ENCODE measurements at places on chromosomes 5 and 9.

- DNase-seq, result no peak
These were observed 38.7 kb upstream of the RAB3C start for GRCh38 chr5:58544195-58544594.

DNA sequence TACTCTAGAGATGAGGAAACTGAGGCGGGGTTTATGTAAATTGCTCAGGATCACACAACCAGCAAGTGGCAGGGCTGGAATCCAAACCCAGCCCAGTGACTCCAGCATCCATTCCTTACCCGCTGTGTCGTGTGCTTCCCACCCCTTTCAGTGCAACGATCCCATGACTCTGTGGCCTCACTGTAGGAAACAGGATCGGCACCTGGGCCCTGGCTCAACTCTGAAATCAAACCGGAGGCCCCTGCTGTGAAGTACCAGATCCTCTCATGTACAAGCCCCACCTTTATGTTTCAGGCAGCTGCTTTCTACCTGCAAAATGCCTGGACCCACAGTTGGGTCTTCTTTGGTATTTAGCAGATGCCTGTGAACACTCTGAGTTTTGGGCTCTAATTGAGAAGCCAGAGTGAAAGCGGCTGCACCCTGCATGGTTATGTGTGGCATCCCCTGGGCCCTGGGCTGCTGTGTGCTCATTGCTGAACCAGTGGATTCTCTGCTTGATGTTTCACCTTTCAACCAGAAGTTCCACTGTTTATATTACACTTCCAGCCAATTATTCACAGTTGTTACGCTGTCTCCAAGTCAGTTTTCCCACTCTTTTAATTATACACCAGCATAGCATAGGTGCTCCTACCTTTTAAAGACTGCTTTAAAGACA is 36.7 kb downstream of the ABLIM3 start:
- no peak for DNase-seq

DNA sequence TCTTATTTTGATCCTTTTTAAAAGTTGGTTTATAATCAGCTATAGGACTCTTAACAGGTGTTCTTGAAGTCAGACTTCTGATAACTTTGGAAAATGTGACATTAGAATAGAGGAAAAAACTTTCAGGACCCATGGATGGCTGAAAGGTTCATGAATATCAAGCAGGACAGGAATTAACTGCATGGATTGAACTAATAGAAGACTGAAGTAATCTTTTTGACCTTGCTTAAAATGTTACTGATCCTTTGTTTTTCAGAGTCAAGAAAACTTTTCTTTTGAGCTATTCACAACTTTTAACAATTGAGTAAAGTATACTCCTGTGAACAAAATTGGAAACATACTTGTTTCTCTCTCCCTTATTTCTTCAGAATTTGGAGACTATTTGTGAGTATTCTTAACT is 79.2 kb downstream of the PLK2 start:
- no peak for DNase-seq

DNA sequence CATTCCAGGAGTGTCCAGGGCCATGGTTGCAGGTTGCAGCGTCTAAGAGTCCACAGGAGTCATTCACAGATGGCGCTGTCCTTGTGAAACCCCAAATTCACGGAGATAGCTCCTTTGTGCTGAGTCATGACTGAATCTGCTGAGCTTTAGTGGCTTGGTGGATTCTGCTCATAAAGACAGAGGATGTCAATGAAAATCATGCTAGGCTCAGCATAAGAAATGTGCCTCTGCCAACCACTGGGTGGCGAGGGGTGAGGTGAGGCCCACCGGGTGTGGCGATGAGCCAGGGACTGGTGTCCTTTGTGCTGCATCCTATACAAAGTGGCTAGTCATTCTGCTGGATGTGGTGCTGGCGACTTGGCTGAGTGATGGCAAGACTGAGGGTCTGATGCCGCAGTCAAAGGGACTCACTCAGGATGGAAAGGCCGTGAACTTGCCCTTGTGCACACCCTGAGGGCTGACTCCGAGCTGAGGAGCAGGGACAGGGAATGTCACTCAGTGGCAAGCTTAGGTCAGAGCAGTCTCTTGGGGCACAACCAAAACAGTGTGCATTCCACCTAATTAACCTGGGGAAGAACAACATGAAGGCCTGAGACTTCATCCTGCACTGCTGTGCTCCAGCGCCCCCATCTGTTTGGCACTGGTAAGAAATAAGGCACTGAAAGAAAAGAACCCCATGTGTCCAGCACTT is 71.5 kb downstream of the DAP start:
- no peak for DNase-seq

DNA sequence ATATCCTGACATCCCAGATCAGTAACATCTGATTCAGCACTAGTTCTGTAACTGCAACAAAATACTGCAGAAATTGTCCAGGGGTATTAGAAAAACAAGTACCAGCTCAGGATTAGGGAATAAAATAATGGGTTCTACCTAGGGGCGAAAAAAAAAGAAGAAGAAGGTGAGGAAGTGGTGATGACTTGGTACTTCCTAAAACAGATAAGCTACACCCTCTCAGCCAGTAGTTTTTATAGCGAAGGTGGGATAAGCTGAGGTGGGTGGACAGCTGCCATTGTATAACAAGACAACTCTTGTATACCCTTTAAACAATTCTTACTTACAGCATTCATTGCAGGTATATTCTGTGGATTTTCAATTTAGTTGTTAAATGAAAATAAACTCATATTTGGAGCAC is 19.1 kb downstream of the RAPGEF6 start:
- DNase-seq, result no peak

- DNase-seq, result no peak
These were observed 25.2 kb downstream of the LHX3 start for GRCh38 chr9:136179761-136180160.

DNA sequence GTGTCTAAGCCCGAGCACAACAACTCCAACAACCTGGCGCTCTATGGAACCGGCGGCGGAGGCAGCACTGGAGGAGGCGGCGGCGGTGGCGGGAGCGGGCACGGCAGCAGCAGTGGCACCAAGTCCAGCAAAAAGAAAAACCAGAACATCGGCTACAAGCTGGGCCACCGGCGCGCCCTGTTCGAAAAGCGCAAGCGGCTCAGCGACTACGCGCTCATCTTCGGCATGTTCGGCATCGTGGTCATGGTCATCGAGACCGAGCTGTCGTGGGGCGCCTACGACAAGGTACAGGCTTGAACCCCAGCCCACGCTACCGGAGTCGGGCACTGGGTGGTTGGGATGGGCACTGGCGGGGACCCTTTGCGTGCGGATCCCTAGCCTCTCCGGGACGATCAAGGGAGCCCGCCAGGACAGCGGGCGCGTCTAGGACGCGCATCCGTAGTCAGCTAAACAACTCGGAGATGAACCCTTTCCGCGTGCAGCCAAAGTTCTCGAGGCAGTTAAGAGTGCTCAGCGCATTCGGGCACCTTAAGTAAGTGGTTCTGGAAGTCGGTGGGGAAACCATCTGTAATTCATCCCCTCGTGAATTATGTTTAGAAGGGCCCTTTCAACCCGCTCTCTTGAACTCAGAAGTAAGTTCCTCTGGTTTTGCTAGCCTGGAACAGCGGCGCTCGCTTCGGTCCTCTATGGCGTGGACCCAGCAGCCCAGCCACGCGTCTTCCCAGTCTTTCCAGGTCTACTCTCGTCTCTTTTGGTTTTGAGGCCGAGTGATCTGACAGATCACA is 1.3 kb downstream of the KCNN2 start:
- no peak for DNase-seq

DNA sequence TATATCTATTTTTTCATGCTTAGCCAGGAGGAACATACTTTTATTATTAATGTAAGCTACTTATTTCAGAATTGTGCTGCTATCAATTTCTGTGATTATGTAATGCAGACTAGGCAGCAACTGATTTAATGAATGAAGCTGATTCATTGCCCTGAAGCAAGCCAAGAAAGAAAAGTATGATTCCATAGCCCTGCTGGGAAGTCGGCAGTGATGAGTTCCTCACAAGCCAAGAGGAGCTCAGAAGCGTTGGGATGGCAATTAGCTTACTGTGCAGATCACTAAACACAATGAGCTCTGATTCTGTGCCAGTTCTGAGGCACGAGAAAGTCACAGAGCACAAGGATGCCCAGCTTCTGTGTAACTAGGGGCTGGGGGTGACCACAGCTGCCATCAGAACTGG is 254.3 kb upstream of the KLF9 start:
- no peak for DNase-seq

Measured in activated CD4-positive, CD25-positive, alpha-beta regulatory T cell treated with anti-CD3 and anti-CD28 coated beads, Interleukin-2, amount 50 U/mL, for 16 hours (primary cell).